ENCODE measurements at places on chromosomes 11 and 22.

- no peak for DNase-seq
Observed at GRCh38 chr11:124728134-124728533, 11.6 kb upstream of the NRGN start.

GRCh38 chr11:45477588-45477987, 187.8 kb downstream of the CHST1 start:
- DNase-seq: no peak

- no peak for DNase-seq
Observed at GRCh38 chr22:30286331-30286730, 3.0 kb downstream of the CASTOR1 start.

GRCh38 chr11:132242632-132243031, 872.2 kb downstream of the NTM start:
- no peak for DNase-seq

- DNase-seq: no peak
Observed at GRCh38 chr11:9633679-9634078, 30.2 kb upstream of the SWAP70 start.

- DNase-seq: no peak
Observed at GRCh38 chr11:15714641-15715399, 600.1 kb downstream of the INSC start.

DNA sequence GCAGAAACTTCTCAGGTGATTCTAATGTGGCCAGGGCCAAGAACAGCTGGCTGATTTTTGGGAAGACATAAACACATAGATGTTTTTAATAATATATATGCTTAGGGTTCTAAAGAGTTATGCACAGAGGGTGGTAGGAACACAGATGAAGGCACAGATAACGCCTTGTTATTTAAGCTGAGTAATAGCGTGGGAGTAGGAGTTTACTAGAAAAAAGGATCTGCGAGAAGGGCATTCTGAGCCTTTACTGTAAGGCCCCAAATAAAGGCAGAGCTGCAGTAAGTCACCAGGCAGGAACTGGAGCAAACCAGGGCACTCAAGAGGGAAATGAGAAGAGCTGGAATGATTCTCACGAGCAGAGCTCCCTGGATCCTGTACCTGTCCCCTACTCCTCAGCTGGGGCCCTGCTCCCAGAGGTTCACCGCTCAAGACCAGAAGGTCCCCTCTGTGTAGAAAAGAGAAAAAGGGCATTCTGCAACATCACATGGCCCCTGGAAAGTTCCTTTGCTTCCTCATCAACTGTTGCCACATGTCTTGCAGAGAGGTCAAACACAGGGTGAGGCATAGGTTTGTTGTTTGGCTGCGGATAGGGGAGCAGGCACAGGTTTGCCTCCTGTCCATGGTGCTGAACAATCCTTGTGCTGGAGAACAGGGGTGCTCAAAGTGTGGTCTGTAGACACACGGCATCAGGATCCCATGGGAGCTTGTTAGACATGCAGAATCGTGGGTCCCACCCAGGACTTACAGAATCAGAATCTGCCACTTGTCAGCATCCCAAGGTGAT, 125.7 kb downstream of the TENM4 start:
- DNase-seq: no peak

GRCh38 chr11:135073381-135073780, 661.3 kb upstream of the B3GAT1 start:
- DNase-seq: no peak

DNA sequence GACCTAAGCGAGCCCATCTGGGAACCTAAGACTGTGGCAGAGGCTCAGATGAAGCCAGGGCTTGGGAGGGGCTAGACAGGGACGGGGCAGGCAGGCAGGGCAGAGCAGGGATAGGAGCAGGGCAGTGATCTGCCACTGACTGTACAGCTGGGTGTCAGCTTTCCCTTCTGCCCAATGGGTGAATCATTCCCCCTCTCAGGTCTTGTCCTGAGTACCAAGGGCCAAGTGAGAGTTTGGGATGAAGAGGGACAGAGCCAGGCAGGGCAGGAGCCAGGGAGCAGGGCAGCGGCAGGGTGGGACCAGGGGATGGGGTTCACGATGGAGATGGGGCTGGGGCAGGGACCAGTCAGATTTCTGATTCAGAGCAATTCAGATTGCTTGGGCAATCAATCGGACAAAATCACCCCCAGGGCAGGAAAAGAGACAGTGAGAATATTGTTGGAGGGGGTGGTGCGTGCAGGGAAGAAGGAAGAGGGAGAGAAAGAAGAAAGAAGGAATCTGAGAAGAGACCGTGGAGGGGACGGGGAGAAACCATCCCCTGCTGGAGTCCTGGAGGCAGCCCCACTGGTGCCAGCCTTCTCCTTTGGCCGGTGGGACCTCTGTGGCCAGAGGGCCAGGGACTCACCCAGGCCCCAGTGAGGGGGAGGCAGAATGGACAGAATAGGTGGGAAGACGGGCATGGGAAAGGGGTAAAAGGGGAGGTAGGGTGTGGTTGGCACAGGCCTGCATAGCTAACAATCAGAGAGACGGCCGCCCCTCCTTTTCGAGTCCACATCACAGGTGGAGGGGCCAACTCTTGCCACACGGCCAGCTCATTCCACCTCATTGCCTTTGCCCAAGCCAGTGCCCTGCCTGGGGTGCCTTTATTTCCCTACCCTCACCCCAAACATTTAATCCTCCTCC, 47.2 kb downstream of the CYTH4 start:
- DNase-seq: no peak

GRCh38 chr22:46069521-46070214, 80.7 kb upstream of the PPARA start:
- DNase-seq: peak; percentile 72

GRCh38 chr22:47597041-47597440, 834.6 kb downstream of the TBC1D22A start:
- no peak for DNase-seq

- no peak for DNase-seq
Observed at GRCh38 chr11:69311767-69312385, 17.9 kb downstream of the MYEOV start.

DNA sequence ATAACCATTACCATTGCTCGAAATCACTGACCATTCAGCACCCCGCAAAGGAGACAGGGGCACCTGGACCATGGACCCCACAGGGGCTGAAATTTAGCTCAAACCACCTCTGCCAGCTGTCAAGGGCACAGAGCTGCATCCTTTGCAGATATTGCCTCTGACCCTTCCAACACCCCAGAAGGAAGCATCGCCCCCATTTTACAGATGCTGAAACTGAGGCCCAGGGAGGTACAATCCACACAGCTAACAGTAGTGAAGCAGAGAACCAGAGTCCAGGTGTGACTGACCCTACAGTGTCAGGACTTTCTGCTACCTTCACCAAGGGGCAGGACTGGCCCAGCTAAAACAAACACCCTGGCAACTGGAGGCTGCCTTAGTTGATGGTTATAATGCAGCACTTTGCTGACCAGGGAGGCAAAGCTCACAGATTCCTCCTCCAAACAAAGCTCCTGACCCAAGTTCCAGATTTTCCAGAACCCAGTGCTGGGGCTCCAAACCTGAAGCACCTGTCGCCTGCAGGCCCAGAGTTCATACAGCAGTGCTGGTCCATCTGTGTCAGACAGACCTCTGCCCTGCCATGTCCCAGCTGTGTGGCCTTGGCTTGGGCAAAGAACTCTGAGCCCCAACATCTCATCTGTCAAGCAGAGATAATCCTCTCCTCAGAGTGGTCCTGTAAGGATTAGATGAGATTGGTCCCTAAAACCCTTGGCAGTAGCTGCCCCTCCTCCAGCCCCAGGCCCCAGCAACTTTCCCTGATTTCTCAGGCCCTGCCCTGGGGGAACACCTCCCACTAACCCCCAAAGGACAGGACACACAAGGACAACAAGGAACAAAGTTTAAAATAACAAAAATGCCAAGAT, 15.2 kb upstream of the ARAP1 start:
- DNase-seq: no peak

GRCh38 chr11:8346157-8346755, 82.6 kb upstream of the LMO1 start:
- no peak for DNase-seq

DNA sequence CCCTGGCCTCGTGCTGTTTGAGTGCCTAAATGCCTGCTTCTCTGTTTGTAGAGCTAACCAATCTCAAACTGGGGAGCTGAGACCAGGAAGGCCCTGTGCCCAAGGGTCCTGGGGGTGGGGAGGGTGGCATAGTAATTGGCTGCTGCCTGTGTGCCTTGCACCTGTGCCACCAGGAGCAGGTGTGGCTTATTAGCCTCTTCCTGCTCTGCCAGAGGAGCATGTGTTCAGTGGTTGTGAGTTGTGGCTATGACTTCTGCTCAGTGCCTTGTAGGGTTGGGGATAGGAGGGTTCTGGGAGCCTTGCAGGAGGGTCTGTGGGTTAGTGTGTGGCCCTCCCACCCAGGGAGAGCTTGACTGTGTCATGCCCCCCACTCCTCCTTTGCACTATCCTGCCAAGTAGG, 109.2 kb downstream of the ZBTB16 start:
- DNase-seq: no peak

DNA sequence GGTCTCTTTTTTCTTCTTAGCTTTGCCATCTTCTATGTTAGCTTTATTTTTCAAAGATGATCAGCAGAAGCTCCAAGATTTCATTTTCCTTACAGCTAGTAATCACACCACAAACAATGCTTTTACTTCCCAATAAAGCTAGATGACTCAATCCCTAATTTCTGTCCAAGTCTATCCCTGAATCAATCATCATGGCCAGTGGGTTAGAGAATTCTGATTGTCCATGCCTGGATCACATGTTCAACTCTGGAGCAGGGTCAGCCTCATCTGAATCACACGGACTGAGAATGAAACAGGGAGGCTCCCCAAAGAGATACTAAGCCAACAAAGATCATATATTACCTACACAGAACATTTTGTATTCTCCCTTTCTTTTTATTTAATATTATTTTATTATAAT, 79.6 kb downstream of the BBOX1 start:
- no peak for DNase-seq

- no peak for DNase-seq
Observed at GRCh38 chr11:33178443-33179180, 17.3 kb upstream of the CSTF3 start.

DNA sequence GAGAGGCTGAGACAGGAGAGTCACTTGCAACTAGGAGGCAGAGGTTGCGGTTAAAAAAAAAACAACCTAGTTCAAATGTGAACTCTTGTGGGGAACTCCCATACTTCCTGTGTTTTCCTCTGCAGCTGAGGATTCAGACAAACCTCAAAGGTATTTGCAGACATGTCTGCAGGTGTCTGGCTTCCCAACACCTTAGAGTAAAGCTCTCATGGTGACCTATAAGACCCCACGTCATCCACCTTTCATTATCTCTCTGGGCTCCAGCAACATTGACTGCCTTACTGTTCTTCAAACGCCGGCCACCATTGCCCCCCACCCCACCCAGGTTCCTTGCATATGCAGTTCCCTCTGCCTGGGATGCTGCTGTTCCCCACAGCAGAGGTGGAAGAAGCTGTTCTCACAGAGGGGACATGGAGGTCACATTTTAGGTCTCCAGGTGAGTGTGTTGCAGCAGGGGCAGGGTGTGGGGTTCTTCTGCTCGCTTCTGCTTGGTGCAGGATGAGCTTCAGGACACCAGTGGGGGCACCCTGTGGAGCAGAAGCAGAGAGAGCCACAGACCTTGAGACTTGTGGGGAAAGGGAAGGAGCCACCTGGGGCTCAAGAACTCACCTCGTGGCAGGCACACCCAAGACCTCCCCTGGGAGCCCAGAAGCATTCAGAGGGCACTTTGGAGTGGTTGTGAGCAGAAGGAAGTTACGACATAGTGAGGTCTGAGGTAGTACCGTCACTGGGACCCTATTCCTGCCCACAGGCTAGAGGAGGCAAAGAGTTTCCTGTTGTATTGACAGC, 203.2 kb downstream of the CSNK2A3 start:
- DNase-seq: no peak

DNA sequence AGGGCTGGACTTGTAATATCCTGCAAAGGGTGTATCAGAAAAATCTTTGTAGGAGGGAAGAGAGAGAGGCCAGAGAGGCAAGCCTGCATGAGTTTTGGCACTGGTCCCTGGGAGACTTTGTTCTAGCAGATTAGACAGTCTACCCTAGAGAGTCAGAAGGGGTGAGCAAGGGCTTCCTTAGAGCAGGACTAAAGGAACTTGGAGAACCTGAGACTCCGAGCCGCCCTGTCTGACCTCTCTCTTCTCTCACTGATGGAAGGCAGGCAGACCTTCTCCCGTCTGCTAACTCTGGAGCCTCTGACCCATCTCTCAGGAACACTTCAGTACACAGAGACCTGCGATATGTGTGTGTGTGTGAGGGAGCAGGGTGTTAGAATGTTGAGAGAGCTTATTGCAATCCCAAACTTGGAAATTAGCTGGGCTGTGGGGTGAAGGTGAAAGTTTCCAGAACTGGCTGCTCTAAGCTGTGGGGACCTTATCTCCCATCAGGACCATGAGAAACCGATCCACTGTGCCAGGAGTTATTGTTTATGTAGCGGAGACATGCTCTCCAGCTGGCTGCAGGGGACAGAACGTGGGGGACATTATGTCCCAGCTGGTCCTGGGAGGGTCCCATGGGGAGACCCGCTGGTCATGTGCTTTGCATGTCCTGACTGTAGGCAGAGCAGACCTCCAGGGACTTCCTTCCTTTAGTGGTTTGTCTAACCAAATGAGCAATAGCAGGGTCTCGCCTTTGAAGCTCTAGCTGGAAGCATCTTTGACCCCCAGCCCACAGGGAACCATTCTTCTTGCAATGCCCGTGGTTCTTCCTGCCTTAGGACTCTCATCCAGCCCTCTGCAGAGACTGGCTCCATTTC, 51.1 kb downstream of the TIMP3 start:
- DNase-seq: peak; percentile 50

DNA sequence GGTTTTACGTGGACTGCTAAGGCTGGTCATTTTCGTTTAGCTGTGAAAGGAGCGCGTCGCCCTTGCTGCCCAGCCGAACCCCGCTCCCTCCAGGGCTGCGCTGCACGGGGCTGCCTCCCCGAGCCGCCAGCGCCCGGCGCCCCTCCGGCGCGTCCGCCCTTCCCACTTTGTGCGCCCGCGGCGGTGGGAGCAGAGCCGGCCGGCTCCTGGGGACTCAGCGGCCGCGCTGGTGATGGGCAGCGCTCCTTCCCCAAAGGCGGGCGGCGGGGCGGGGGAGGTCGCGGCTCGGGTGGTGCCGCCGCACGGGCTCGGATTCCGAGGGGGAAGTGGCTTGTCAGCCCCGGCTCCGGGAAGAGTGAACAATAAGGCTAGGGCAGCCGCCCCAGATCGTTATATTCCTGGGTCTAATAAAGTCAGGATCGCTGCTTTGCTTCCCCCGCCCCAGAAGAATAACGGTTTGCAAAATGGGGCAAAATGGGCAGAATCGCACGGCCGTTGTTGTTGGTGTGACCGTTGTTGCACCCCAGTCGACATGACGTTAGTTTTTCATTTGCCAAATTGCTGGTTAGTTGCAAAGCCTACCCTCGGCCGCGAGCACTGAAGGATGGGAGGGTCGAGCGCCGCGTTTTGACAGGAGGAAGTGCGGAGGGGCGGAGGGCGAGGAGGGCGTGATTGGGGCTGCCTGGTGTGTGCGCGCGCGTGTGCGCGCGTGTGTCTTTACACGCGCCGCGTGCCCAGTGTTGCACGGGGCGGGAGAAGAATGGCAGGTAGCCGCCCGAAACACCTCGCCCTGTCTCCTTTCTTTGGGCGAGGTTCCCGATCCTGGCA, 745 bp downstream of the NCAM1 start:
- peak; percentile 73 for DNase-seq

- DNase-seq: no peak
Observed at GRCh38 chr11:13446444-13446843, 16.6 kb downstream of the BTBD10 start.

GRCh38 chr11:123238297-123238696, 43.2 kb upstream of the CLMP start:
- DNase-seq: no peak
